Stimulated activated CD8-positive, alpha-beta memory T cell treated with anti-CD3 and anti-CD28 coated beads, Interleukin-7, amount 100 ng/mL, for 1 hour (primary cell): ENCODE measurements at places on chromosomes 7 and 10.

- DNase-seq = no peak
Measured at GRCh38 chr10:112959207-112959838, 9.3 kb downstream of the TCF7L2 start.

- no peak for DNase-seq
Measured at GRCh38 chr10:43058716-43059335, 18.0 kb upstream of the RET start.

GRCh38 chr10:75401569-75402485 is at the start of gene ZNF503:
TSS of gene ZNF503 (minus strand) at chr10:75401764. CDS start at chr10:75401419, 345 bp downstream.
- no peak for DNase-seq

- no peak for DNase-seq
Measured at GRCh38 chr7:105635197-105635596, 53.9 kb upstream of the EFCAB10 start.

GRCh38 chr10:124998624-124999291 is 56.8 kb downstream of the ZRANB1 start:
- DNase-seq = no peak

- no peak for DNase-seq
Measured at GRCh38 chr10:28382525-28383269, 79.8 kb upstream of the MPP7 start.

- no peak for DNase-seq
Measured at GRCh38 chr7:139482662-139483466, 609 bp downstream of the KLRG2 start.

DNA sequence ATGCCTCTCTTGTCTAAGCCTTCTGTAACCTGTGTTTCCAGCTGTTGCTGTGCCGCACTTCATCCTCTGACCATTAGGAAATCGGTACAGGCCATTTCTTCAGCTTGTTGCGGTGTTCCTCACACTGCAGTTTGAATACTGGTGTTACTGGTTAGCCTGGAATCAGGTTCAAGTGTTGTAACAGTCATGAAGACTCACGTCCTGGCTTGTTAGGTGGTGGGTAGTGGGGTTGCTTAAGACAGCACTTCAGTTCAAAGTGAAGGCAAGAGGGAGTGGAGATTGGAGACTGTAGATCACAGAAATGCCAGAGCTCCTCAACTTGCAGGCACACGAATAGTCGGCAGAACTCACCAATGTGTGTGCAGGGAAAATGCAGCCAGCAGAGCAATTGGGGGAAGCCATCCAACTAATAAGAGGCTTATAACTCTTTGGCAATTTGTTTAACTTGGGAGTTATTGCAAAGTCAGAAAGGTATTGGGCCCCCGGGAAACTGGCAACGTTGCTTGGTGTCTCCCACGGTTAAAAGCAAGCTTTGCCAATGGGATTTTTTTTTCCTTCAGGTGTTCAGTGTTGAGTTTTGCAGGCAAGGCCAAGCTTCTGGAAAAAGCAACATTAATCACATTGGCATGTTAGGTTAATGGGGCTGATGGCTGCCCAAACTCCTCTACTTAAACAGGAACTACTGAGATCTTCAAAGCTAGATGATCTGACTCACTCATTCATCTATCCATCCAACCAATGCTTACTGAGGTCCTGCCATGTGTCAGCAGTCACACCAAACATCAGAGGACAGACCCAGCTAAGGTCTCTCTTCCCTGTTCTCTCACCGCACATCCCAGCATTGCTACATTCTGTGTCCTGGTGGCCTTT is 380.9 kb downstream of the GATA3 start:
- DNase-seq = no peak

DNA sequence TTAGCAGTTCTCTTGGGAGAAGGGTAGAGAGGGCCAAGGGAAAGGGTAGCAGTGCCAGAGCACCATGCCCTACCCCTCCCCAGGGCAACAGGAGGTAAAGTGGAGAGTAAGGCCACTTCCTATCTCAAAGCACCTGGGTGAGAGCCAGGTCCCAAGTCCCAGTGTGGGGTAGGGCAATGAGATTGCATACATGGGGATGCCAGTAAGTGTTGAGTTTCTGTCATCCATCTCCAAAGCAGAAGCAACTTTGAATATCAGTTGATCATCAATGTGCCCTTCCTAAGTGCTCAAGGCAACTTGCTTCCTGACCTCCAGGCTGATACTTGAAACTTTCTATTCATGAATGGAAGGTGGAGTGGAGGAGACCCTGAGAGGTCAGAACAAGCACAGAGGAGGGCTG is 2.2 kb upstream of the CAMK2G start:
- no peak for DNase-seq

DNA sequence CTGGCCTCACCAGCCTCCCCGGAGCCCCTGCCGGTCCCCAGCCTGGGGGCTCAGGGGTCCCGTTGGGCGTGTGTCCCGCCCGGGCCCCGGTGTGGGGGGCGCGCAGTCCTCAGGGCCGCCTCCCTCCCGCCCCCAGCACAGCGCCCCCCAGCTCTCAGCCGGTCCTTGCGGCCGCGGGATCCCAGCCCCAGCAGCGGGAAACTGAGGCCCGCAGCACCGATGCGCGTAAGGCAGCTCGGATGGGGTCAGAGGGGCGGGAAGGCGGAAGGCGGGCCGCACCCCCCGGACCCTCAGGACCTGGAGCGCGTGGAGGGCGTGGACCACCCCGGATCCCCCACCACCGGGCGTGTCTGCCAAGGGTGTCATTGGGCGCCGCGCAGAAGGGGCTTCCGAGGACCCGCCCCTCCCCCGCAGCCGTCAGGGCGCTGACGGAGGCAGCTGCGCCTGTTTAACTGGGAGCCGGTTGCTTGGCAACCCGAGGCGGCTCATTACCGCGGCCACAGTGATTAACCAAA is 14.9 kb downstream of the UNCX start:
- no peak for DNase-seq

DNA sequence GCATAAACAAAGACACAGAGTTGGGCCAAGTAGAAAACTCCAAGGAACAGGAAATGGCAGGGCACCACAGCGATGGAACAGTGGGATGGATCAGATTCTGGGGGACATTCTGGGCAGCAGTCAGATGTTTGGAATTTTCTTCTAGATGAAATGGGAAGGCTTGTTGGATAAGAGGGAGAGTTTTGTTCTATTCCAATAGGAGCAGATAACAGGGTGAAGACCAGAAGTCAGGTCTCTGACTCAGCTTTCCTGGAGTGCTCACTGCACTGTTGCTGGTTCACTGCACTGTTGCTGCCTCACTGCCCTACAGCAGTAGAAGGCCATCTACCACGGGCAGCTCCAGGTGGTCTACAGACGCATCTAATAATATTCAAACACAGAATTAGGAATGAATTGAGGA is 135.6 kb downstream of the ATE1 start:
- DNase-seq = no peak

- DNase-seq = no peak
Measured at GRCh38 chr10:60358282-60358681, 31.4 kb downstream of the ANK3 start.

- DNase-seq = no peak
Measured at GRCh38 chr7:90384433-90384832, 18.8 kb upstream of the CLDN12 start.
